HS-5 (cell line): ENCODE measurements at places on chromosomes 12 and 14.

GRCh38 chr12:32301216-32301615 lies 98.1 kb upstream of the FGD4 start:
- DNase-seq, result no peak

GRCh38 chr14:90451443-90451842 lies 54.6 kb downstream of the CALM1 start:
- no peak for DNase-seq

DNA sequence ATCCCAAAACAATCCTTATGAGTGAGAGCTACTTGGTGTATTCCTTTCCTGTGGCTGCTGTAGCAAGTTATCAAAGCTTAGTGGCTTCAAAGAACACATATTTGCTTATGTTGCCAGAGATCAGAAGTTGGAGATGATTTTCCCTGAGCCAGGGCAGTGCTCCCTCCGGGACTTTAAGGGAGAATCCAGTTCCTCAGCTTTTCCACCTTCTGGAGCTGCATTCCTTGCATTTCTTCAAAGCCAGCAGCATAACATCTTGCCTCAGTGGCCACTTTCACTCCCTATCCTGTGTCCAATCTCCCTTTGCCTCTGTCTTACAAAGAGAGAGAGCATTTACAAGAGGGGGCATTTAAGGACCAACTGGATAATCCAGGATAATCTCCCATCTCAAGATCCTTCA lies 33.7 kb downstream of the P2RX7 start:
- no peak for DNase-seq

DNA sequence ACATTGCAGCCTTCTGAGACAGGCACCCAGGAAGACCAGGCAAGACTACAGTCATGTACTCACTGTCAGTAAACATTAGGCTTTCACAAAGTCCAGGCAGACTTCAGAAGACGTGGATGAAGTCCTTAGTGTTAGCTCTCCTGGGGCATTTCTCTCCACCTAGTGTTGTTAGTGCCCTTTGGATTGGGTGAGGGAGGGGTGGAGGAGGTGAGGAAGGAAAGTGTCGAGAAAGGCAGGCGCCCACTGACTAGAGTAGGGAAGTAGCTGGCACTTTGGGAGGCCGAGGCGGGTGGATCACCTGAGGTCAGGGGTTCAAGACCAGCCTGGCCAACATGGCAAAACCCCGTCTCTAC lies 20.2 kb downstream of the TMEM229B start:
- no peak for DNase-seq

DNA sequence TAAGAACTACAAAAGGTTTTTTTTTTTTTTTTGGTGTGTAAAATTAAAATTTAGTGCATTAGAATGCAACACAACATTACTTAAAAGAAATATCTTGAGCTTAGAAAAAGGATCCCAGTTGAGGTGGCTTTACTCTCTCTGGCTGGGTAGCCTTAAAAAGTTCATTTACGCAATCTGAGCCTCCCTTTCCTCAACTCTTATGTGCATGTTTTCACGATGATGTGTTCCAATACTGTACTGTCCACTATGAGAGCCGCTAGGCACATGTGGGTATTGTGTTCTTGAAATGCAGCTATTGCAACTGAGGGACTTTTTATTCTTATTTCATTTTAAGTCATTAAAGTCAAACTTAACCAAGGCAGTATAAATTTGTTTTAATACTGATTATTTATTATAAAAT lies 460.9 kb upstream of the SYT1 start:
- peak; percentile 48 for DNase-seq

GRCh38 chr12:49568442-49569162 lies 660 bp upstream of the MCRS1 start:
- no peak for DNase-seq

- no peak for DNase-seq
Observed at GRCh38 chr12:106646472-106646871, 63.7 kb downstream of the RFX4 start.

- no peak for DNase-seq
Observed at GRCh38 chr12:88665071-88665470, 84.8 kb upstream of the KITLG start.

GRCh38 chr12:68981516-68981915 lies 48.5 kb upstream of the CPM start:
- DNase-seq, result peak; percentile 58

DNA sequence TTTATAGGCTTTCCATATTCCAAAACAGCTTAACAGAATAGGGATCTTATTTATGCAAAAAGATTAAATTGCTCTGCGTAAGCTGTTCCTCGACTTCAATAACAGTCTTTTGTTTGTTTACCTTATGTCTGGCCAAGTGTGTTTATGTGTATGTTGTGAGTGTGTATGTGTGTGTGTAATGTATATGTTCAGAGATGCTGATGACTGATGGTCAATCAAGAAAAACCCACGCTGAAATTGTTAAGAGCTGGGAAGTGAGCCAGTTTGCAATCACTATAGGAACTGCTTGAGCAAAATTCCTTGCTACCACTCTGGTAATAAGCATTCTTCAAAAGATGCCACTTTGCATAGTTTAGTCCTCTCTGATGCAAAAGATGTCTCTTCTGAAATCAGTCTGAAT lies 59.6 kb downstream of the PRKD1 start:
- DNase-seq, result no peak

- no peak for DNase-seq
Observed at GRCh38 chr12:41663598-41664265, 475.6 kb downstream of the PDZRN4 start.

- DNase-seq, result no peak
Observed at GRCh38 chr14:30153717-30154116, 226.1 kb upstream of the PRKD1 start.

- no peak for DNase-seq
Observed at GRCh38 chr12:18863769-18864500, 126.0 kb downstream of the CAPZA3 start.

DNA sequence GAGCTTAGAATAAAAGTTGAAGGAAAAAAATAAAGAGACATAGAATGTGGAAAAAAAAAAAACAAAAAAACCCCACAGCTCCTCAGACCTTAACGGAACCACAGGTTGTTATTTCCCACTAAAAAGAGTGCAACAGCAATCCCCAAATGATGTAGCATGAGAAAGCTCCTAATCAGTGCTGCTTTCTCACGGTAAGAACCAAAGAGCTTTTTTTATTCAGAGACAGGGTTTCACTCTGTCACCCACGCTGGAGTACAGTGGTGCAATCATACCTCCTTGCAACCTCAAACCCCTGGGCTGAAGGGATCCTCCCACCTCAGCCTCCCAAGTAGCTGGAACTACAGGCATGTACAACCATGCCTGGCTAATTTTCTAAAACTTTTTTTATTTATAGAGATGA lies 13.3 kb downstream of the NDUFA12 start:
- DNase-seq, result no peak

- no peak for DNase-seq
Observed at GRCh38 chr14:61646366-61647116, 48.8 kb upstream of the HIF1A start.
